ENCODE measurements at places on chromosomes 6 and 20. TPM values are rescaled to one million over a fixed set of nuclear protein-coding genes. Genes with fewer than 3 reads are reported as not detected.

HLA-DOA gene
- 70.0 TPM for total RNA-seq

CYP24A1 gene
- not detected for total RNA-seq

HEY2 gene
- 0.07 TPM for total RNA-seq

FOXS1 gene
- total RNA-seq: not detected

PRRT1 gene
- total RNA-seq: 0.75 TPM

TFAP2D gene
- total RNA-seq: not detected

PEX6 gene
- 34.2 TPM for total RNA-seq

AKAP7 gene
- total RNA-seq: not detected

CLVS2 gene
- not detected for total RNA-seq

STMND1 gene
- total RNA-seq: not detected

HAO1 gene
- total RNA-seq: not detected

FILIP1 gene
- total RNA-seq: 0.15 TPM

CEBPB gene
- 24.4 TPM for total RNA-seq

NR2E1 gene
- total RNA-seq: not detected

PDYN gene
- total RNA-seq: not detected

PGC gene
- total RNA-seq: not detected

TMEM244 gene
- not detected for total RNA-seq

DEFB132 gene
- total RNA-seq: not detected

IL17A gene
- total RNA-seq: not detected

IL17F gene
- total RNA-seq: not detected
